Stimulated activated CD4-positive, alpha-beta T cell treated with anti-CD3 and anti-CD28 coated beads, Interleukin-1b, Interleukin-23, amount 100 ng/mL, for 48 hours (primary cell): ENCODE measurements at places on chromosomes 1 and 21.

DNA sequence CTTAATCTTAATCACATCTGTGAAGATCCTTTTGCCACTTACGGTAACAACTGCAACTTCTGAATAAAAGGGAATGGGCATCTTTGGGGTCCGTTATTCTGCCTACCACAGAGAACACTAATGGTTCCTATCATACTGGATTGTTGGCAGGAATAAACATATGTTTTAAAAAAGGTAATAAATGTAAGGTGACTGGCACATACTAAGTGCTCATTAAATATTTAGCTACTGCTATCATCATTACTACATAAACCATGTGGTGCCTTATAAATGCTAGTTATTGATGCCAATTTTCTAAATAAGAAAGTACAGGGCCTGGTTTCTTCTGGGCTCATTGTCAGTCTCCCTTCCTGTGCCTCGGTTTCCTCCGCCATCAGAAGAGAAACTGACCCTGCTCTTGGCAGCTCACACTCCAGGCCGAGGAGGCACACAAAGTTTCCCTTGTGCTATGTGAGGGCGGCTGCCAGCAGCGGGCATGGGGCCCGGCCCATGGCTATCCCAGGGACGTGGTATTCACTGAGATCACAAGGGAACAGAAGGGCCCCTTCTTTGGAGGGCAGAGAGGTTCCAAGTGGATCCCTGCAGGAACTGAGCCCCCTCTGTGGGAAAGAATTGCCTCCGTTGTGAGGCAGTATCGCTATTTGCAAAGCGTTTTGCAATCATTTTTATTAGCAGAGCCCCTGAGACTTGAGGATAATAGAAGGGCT is 26.2 kb downstream of the NAV1 start:
- DNase-seq: no peak

DNA sequence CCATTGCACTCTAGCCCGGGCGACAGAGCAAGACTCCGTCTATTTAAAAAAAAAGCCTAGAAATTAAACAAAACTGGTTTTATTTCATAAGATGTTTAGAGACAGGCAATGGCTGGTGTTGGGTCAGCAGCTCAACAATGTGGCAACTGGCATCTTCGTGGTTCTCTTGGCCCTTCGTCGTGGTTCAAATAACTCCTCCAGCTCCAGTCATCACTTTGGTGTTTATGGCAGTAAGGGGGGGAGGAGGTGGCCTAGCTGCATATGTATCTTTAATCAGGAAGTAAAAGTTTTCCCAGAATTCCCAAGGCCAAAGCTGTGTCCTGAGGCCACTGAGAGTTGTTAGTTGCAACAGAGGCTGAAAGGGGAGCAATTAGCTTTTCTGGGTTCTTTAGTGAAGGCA is 13.0 kb upstream of the LTN1 start:
- no peak for DNase-seq

- no peak for DNase-seq
Observed at GRCh38 chr1:20903437-20903836, 116.3 kb upstream of the HP1BP3 start.

GRCh38 chr1:229243638-229244037 is 27.3 kb upstream of the RAB4A start:
- DNase-seq: no peak

GRCh38 chr1:234559152-234559901 is 50.7 kb downstream of the IRF2BP2 start:
- DNase-seq: no peak

GRCh38 chr1:77541162-77541545 is 141.3 kb downstream of the ZZZ3 start:
- no peak for DNase-seq

- no peak for DNase-seq
Observed at GRCh38 chr1:46535063-46535462, 16.4 kb downstream of the KNCN start.

DNA sequence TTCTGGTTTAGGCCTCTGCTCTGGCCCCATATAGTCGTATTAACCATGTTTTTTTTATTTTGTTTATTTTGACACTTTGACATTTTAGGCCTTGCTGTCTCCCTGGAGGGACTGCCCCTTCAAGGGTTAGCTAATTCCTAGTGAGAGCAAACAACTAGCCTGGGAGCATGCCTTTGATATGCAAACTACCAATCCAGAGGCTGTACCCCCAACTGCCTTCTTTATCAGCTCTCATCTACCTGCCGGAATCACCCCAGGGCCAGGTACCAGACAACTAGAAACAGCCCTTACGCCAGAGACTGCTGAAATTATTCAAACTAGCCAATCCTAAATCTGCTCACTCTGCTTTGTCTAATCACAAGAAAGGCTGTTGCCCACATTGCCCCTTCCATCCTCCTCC is 13.0 kb upstream of the ST6GALNAC5 start:
- no peak for DNase-seq

GRCh38 chr1:172320733-172321132 is 99.8 kb upstream of the C1orf105 start:
- no peak for DNase-seq

GRCh38 chr1:53249706-53250105 is 11.4 kb upstream of the MAGOH start:
- DNase-seq: no peak

DNA sequence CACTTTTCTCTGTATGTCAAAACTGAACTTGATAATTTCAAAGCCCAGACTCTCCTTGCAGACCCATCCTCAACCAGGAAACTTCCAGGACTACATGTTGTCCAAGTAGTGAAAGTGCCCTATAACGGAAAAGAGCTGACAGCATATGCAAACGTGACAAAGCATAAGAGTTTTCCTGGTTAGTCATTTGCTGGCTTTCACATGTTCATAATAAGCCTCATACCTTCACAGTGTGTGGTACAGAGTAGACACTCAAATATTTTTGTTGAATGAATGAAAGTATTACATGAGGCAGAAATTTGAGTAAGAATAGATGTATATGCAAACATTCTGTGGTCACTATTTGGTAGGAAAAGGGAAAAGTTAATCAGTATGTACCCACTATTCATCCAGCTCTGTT is 473.3 kb downstream of the MRPL39 start:
- no peak for DNase-seq

DNA sequence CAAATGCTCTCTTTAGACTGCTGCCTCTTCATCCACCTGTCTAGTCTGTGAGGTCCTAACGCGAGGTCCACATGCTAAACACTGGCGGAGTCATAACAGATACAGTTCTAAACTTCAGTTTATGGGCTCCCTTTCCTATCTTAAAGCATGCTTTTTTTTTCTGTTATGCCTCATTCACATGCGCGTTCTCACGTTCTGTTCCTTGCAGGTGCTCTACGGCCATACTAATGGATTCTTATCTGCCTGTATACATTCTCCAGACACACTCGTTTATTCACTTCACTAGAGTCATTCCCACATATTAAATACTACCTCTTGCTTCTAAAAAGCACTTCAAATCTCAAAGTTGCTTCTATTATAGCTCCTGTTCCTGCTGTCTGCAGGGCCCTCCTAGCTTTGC is 38.7 kb downstream of the PHC2 start:
- no peak for DNase-seq

- DNase-seq: no peak
Observed at GRCh38 chr1:71086331-71086730, 5.5 kb upstream of the ZRANB2 start.

GRCh38 chr21:44078411-44078981 is 28.7 kb upstream of the PWP2 start:
- no peak for DNase-seq

DNA sequence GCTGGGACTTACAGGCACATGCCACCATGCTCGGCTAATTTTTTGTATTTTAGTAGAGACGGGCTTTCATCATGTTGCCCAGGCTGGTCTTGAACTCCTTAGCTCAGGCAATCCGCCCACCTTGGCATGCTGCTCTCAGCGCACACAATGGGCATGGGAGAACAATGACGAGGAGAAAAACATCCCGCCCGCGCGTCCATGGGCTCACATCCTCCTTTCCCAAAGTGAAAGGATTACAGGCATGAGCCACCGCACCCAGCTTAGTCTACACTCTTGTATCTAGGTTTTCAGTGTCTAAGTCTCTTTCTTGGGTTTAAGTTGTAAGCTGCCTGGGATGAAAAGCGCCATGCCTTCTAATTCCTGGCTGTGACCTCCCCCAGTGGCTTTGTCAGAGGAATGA is 37.9 kb downstream of the CDK18 start:
- DNase-seq: no peak

- DNase-seq: no peak
Observed at GRCh38 chr1:33342041-33342723, 21.3 kb upstream of the A3GALT2 start.

- no peak for DNase-seq
Observed at GRCh38 chr21:42962380-42963007, 11.9 kb upstream of the PKNOX1 start.

DNA sequence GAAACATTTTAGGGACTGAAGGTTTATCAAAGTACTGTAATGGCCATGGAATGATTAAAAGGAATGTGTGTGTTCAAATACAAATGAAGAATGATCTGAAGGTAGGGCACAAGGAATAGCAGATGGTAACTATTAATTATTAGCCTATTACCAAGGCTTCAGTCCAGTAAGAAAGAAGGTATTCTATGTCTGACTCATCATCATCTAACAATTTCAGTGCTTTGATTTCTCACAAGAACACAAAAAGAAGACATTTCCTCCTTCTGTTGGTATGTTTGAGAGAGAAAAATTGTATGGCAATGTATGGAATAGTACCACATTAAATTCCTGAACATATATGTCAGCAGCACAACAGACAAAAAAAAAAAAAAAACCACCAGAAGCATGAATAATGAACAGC is 57.5 kb downstream of the TYW3 start:
- no peak for DNase-seq

DNA sequence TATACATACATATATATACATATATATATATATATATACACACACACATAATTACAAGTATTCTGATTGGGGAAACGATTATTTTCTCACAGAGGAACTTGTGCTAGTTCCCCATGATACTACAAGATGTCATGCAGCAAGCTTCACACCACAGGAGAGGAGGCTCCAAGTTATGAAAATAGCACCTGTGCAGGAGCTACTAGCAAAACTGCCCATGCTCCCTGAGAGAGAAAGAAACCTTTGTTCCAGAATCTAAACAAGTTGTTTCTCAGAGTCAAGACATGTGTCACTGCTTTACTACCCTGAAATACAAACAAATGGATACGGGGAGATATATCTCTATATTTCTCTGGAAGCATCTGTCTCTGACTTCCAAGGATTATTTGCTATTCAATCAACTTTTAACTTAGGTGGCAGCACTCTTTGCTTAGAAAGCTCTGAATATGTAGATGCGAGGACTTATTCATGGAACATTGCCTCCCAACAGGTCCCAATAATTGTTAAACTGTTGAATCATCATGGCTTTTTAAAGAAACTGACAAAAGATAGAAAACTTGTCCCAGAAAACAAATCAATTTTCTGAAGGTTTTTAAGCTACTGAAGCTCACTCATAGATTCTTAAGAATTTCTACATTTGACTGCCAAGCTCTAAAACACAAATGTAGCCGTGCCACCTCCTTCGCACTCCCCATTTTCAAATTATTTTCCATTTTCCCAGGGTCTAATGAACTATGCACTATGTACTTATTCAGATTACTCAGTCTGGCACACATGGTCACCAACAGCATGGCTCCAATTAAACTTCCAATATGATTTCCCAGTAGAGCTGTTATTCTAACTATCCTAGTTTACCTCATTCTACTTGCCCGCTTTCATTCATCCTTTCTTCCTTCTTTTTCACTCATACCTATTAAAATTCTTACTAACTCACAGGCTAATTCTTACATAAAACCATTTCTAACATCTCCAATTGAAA is 929.1 kb downstream of the LTN1 start:
- DNase-seq: no peak

GRCh38 chr1:151547119-151547899 is 7.2 kb downstream of the TUFT1 start:
- no peak for DNase-seq

DNA sequence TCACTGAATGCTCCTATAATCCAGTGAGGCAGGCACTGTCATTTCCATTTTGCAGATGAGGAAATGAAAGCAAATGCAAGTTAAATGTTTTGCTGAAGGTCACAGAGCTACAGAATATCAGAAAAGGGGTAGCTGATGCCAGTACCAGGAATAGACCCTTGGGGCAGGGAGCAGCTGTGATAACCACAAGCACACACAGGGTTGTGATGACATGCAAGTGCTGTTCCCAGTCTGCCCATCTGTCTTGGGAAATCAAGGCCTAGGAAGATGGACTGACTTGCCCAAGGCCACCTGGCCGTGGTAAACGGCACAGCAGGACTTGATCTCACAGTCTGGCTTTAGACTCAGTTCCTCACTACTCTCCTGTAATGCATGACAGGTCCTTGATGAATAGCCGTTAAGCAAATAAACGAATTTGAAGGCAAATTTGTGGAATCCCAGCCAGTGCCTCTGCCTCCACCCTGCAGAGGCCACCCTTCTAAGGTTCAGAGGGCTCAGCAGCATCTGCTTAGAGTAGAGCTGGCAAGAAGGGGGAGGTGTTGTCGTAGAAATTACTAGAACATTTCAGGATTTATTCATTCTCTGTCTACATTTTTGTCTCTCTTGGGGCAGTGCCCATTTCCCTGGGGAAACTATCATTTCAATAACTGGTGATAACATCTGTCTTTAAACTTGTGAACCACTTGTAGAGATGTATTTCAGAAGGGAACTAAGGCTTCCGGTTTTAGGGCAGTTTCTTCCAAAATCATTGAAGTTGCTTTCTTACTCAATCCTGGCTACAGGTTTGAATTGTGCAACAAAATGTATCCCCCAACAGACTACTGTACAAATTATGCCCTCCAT is 53.2 kb upstream of the MRPS6 start:
- no peak for DNase-seq

GRCh38 chr1:106995970-106996369 is 60.5 kb upstream of the PRMT6 start:
- no peak for DNase-seq

GRCh38 chr1:935751-936231 is 12.1 kb downstream of the SAMD11 start:
- DNase-seq: no peak

- DNase-seq: no peak
Observed at GRCh38 chr1:87106144-87106543, 191.7 kb downstream of the HS2ST1 start.

GRCh38 chr21:42460391-42461184 is 35.4 kb downstream of the RSPH1 start:
- peak; percentile 48 for DNase-seq

- peak; percentile 30 for DNase-seq
Observed at GRCh38 chr1:113783254-113784103, 24.2 kb upstream of the PHTF1 start.

DNA sequence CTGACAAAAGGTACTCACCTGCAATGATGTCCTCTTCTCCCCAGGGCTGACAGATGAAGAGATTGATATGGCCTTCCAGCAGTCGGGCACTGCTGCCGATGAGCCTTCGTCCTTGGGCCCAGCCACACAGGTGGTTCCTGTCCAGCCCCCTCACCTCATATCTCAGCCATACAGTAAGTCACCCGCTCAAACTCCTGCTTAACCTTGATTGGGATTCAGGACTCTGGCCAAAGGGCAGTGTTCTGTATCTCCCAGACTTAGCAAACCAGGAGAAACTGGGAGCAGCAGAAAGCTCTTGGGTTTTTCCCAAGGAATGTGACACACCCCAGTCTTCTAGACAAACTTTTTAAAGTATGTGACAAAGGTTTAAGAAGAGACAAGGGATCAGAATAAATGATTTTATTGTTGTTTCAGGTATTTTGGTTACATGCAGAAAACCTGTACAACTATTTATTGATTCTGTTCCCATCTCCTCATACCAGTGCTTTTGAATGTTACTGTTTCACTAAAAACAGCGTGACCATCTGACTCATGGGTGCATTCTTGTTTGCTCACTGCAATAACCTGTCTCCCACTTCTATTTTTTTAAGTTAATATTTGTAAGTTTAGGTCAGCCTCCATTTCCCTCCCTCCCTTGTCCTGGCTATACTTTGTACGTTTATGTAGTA is 124.6 kb downstream of the PEX14 start:
- DNase-seq: no peak

- no peak for DNase-seq
Observed at GRCh38 chr21:45899317-45900033, 82.1 kb upstream of the COL6A1 start.
